ENCODE measurements at places on chromosomes 1 and 21. TPM values are rescaled to one million over a fixed set of nuclear protein-coding genes. Genes with fewer than 3 reads are reported as not detected.

GRCh38 chr1:154400381-154400801, 4.8 kb upstream of the IL6R start:
- no peak for DNase-seq

DNA sequence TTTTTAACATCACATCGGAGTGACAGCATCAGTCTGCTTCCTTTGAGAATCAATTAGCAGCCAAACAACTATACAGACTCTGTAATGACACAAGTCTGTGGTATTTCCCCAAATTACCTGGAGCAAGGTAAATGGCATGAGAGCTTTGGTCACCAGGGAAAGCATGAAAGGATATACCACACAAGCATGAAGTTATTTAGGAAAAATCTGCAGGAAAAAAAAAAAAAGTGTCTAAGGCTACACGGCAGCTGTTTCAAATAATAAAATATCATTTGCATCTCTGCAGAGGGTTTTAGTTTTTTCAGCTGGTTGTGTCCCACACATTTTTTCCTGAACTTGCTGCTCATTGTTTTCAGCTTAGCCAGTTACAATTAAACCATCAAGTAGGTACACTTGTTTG, 234.7 kb downstream of the TTLL7 start:
- DNase-seq: no peak

GRCh38 chr1:78377356-78377928, 113.3 kb upstream of the PTGFR start:
- no peak for DNase-seq

- DNase-seq: no peak
Measured at GRCh38 chr1:26781206-26781825, 6.4 kb upstream of the PIGV start.

GRCh38 chr21:46421191-46421750, 37.4 kb upstream of the DIP2A start:
- DNase-seq: no peak

- no peak for DNase-seq
Measured at GRCh38 chr21:43771698-43772424, 4.2 kb downstream of the CSTB start.

DNA sequence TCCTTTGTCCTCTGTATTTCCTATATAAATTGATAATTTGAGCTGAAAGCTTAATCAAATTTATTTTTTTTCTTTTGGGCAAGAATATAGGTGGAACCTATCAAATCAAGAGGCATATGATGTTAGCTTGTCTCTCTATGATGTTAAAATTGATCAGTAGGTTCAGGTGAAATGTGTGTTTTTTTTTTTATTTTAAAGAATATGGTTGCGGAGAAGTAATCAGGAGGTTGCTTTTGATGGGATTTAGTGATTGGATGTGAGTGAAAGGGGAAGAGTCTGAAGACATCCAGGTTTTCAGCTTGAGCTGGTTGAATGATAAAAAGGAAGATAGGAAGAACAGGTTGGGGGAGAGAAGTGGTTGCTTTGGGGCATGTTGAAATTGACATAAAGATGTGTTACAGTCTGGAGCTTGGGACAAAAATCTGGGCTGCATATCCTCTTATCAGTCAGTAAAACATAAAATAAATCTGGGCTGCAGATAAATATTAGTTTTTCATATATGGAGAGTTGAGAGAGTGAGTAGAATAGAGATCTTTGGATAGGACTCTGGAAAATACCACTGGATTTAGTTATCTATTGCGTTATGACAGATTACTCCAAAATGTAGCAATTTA, 5.1 kb downstream of the OSBPL9 start:
- DNase-seq: no peak

GRCh38 chr1:161834967-161835550, 68.9 kb downstream of the ATF6 start:
- DNase-seq: no peak

DNA sequence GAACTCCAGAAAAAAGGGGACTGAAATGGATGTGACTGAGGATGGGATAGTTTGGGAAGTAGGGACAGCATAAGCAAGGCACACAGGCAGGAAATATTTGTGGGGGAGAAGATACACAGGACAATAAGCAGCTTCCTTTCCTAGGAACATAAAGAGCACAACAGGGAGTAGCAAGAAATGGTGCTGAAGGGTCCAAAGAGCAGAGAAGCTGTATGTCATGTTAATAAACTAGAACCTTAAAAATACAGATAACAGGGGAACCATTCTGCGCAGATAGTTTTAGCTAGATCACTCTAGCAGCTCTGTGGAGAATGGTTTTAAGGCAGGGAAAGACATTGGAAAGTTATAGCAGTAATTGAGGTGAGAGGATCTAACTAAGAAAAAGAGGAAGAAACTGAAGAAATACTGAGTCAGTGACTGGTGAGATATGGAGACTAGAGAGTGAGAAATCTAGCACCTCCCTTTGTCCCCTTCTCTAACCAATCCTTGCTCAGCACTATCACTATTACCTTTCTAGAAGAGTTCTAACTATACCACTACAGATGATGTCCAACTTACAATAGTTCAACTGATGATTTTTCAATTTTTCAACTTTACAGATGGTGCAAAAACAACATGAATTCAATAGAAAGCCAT, 95.0 kb downstream of the CDC42BPA start:
- DNase-seq: no peak

- DNase-seq: no peak
Measured at GRCh38 chr1:154062309-154062708, 71.7 kb downstream of the RPS27 start.

GRCh38 chr1:16905110-16905867, 9.5 kb downstream of the RNU1-2 start:
- DNase-seq: peak; percentile 74

GRCh38 chr1:45200906-45201500, 5.4 kb downstream of the ZSWIM5 start:
- peak; percentile 28 for DNase-seq

- DNase-seq: no peak
Measured at GRCh38 chr1:201142849-201143725, 11.2 kb downstream of the TMEM9 start.

GRCh38 chr1:54463259-54464030, 57.3 kb upstream of the SSBP3 start:
- no peak for DNase-seq

GRCh38 chr1:234871710-234872271, 256.8 kb downstream of the TOMM20 start:
- DNase-seq: peak; percentile 93

GRCh38 chr1:155759966-155760630, 71.2 kb downstream of the DAP3 start:
- DNase-seq: no peak

GRCh38 chr1:205371871-205372660, 15.3 kb upstream of the KLHDC8A start:
- DNase-seq: no peak

GRCh38 chr1:193408782-193409293, 222.4 kb upstream of the B3GALT2 start:
- peak; percentile 37 for DNase-seq

- peak; percentile 57 for DNase-seq
Measured at GRCh38 chr21:42233067-42233961, 14.4 kb downstream of the ABCG1 start.

DNA sequence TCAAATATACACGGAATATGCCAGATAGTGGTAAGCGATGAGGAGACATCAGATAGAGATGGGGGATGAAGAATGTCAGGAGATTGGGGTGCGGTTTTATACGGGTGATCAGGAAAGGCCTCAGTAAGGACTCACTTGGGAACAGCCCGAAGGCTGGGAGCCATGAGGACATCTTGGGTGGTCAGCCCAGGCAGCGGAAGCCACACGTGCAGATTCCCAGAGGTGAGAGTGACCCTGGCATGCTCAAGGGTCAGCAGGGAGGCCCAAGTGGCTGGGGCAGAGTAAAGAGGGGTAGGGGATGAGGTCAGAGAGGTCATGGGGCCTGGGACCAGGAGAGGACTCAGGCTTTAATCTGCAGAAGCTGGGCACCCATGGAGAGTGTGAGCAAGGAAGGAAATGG, 106.6 kb downstream of the MATN1 start:
- DNase-seq: no peak

- peak; percentile 81 for DNase-seq
Measured at GRCh38 chr1:42177541-42177981, 13.0 kb upstream of the GUCA2A start.

DNA sequence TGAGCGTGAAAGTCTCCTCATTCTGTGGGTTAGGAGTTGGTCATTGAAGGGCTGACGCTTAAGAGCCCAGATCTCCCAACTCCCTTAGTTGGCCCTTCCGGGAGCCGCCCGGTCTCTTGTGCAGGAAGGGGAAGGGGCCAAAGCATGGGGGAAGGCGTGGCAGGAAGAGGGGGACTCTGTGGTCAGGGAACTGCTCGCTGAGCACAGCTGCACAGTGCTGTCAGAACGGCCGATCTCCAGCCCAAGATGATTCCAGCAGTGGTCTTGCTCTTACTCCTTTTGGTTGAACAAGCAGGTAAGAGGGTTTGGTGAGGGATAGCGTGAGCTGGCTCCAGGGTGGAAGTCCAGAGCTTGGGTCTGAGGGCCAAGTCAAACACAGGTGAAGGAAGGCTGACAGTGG, at the start of gene FCER1G:
FCER1G (plus strand) TSS at position 220 of the 400 bp plus-strand sequence; CDS start at position 247, 27 bp downstream.
- no peak for DNase-seq

- peak; percentile 73 for DNase-seq
Measured at GRCh38 chr1:165896277-165896676, 68.9 kb downstream of the UCK2 start.

DNA sequence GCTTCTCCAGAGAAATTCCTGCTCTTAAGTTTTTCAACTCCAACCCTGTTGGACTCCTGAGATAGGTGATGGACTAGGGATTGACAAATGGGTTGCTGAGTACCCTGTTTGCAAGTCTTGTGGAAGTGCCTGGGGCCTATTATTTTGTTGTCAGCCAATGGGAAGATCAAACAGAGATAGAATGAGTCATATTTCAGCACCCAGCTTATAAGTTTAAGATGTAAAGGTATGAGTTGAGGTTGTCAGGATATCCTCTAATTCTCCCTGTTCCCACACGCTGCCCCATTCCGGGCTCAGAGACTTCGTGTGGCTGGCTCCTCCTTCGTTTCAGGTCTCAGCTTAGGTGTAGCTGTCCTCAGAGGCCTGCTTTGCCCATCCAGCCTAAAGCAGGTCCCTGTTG, 91.8 kb downstream of the CENPF start:
- no peak for DNase-seq

- no peak for DNase-seq
Measured at GRCh38 chr1:23101887-23102286, 66.8 kb downstream of the LUZP1 start.

DNA sequence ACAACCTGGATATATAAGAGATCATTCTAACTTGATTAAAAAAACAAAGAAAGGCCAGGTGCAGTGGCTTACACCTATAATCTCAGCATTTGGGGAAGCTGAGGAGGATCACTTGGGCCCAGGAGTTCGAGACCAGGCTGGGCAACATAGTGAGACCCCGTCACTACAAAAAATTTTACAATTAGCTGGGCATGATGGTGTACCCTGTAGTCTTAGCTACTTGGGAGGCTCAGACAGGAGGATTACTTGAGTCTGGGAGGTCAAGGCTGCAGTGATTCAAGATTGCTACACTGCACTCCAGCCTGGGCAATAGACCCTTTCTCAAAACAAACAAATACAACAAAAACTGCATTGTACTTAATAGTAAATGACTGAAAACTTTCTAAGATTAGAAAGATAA, 169.3 kb downstream of the SLC45A1 start:
- no peak for DNase-seq

DNA sequence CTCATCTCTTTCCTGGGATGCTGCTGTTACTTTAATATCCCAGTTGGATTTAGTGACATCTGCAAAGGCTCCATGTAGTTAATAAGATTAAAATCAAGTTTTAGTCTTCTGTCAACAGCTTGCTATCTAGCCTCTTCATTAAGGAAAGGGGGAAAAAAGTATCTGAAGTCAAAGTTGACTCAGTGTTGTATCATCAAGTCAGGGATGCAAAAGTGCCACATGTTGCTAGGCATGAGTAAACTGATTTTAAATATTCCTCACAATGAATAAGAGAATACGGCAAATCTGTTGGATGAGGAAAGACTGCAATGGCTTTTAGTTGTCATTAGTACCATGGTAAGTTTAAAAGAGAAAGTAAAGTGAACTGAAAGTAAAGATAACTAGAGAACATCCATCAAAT, 383.2 kb upstream of the ZRANB2 start:
- DNase-seq: no peak

GRCh38 chr21:43731476-43731875, 12.5 kb downstream of the PDXK start:
- DNase-seq: no peak

FAAP20 gene
- 28.5 TPM for total RNA-seq

ZNF691 gene
- total RNA-seq: 16.3 TPM

ZNF672 gene
- 14.4 TPM for total RNA-seq

NEGR1 gene
- total RNA-seq: 1.8 TPM

LIN28A gene
- not detected for total RNA-seq

TAS1R1 gene
- not detected for total RNA-seq

CTSE gene
- total RNA-seq: not detected

PROK1 gene
- not detected for total RNA-seq

ARHGAP30 gene
- 0.02 TPM for total RNA-seq

WNT3A gene
- not detected for total RNA-seq

XCL2 gene
- total RNA-seq: not detected

RIPPLY3 gene
- not detected for total RNA-seq

BSND gene
- total RNA-seq: not detected
